Esophagus mucosa (tissue), 1 donor: ENCODE measurements at places on chromosomes 5 and 9. TPM values are rescaled to one million over a fixed set of nuclear protein-coding genes. Genes with fewer than 3 reads are reported as not detected.

MYOZ3 gene
- total RNA-seq, result not detected

SLC34A3 gene
- 0.68 TPM for total RNA-seq

PCDHAC2 gene
- total RNA-seq, result 0.24 TPM

KLHL3 gene
- total RNA-seq, result 4.4 TPM

UGT3A2 gene
- total RNA-seq, result not detected

FOXD4 gene
- total RNA-seq, result 0.28 TPM

GRCh38 chr5:61334868-61335615 lies 3.0 kb downstream of the ZSWIM6 start:
- no peak for ATAC-seq

GRCh38 chr9:95807326-95807947 lies 68.1 kb upstream of the ERCC6L2 start:
- ATAC-seq, result no peak

DNA sequence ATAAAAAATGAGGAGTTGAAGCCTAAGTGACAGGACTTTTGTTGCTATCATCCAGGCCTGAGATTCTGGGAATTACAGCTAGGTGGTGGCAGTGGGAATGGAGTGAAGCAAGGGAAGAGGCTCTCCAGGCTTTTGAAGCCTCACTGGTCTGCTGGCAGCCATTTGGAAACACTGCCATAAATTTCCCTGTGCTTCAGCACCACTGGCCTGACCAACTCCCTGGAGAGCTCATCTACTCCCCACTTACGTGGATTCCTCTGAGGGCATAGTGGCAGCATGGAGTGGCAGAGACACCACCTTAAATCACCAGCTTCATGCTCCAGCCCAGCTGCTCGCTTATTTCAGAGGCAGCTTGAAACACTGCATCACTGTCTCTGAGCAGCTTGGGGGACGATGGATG lies 518.2 kb downstream of the TLR4 start:
- no peak for ATAC-seq

GRCh38 chr9:111896942-111897600 lies 457 bp downstream of the UGCG start:
- ATAC-seq, result peak; percentile 65

DNA sequence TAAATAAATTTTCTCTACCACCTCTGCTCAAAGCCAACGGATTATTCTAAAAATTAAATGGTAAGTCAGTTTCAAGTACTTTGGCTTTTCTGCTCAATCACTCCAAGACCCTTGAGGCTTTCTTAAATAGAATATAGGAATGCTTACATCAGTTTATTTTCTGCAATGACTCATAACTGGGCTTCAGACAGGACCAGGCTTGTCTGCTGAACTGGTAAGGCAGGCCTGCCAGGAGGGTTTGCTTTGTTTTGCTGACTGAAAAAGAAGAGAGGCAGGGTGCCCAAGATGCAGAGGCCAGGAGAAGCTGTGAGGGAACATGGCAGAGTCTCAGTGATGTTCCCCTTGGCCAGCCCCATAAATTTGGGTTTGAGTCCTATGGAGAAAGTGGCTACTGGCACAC lies 60.3 kb upstream of the EPB41L4A start:
- ATAC-seq, result peak; percentile 94

DNA sequence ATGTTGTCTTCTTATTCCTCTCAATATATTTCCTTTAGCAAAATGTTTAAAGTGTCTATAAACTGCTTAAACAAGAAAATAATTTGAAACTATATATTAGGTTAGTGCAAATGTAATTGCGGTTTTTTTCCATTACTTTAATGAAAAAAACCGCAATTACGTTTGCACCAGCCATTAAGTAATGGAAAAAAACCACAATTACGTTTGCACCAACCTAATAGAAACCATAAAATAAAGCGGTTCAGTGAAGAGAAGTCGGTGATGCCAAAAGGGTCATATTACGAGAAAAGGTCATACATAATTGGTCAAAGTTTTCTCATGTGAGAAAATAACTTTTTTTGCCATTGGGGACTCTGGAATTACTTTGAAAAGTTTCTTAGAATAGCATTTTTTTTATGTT lies 385.6 kb upstream of the ST8SIA4 start:
- ATAC-seq, result no peak

DNA sequence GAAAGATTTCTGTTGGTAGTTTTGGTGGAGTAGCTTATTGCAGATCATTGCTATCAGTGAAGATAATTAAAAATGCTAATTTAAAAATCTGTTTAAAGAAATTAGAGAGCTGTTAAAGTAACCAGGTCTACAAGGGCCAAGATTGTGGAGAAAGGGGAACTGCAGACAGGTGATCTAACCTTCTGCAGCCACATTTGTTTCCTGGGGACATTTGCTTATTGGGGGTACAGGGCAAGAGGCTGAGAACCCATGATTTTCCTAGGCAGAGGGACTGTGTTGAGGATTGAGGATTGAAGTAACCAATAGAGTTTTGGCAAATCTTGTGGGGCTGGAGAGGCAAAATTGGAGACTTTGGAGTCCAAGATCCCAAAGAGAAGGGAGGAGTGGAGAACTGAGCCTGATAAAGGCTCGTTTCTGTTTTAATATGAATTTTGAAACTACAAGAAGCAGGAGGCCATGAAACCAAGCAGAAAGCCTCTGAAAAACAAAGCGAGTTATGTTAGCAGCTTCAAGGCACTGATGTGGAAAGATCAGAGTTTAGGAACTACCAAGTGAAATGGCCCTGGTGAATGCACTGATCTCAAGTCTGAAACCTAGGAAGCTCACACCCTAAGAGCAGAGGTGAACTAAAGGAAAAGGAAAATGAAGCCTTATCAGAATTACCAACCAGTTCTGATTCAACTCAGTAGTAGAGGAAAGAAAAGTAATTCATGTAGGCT lies 219.8 kb upstream of the C9orf72 start:
- no peak for ATAC-seq

DNA sequence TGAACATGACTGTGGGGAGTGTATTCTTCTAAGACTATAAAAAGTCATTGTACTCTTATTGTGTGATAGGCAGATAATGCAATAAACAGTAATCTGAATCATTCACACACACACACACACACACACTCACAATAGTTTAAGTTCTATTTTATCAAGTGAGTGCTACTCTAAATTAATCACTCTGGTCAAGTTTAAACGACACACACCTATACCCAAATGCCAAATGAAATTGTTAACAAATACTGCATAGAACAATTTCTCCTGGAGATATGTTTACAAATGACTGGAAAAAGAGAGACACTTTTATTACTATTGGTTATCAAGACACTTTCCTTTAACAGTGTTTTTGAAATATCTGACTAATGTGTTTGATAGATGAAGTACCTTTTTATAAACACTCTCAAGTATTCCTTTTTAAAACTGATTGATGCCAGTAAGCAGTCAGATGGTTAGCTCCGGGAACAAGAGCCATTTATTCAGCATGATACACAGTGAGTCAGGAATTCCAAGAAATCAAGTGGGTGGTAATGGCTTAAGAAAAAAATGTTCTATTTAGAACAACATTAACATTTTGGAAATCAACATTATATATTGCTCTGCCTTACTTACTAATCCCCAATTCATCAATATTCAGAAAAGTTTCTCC lies 521.6 kb upstream of the ST8SIA4 start:
- ATAC-seq, result no peak

DNA sequence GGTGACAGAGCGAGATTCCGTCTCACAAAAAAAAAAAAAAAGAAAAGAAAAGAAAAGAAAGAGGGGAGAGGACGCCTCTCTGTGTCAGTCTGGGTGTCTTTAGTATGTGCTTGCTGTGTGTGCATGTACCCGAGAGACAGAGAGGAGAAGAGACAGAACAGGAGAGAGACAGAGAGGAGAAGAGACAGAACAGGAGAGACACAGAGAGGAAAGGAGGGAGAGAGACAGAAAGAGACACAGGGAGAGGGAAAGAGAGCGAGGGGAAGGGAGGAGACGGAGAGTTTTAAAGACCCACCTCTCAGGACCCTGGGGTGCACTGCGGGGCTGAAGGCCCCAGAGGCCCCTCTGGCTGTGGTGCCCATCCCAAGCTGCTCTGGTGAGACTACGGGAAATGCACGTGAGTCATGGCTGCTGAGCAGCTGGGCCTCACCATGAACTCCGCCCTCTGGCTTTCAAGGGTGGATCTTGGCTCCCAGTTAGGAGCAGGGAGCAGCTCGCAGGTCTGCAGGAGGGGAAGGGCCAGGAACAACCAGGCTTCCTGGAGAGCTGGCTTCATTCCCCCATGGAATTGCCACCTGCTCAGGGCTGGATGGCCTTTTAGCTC lies 7.9 kb downstream of the SLC6A3 start:
- peak; percentile 51 for ATAC-seq
